ENCODE measurements at places on chromosomes 7 and 10.
A peak's percentile ranks its signal among the peaks of the same experiment; 100 is the strongest.

DNA sequence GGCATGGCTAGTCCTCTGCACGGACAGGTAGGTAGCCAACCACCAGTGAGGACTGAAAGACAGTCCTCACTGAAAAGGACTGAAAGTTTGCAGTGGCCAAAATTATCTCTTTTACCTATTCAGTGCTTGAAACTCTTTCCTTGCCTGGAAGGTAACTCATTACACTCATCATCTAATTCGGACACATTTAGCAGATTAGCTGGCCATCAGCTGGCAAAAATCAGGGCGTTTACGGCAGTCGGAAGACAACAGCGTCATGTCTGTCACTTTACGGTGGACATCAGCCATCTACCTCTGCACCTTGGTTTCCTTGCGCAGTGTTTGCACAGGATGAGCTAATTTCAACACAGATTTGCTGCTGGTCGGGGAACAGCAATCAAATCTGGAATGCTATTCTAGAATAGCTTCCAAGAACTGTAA, 740 bp downstream of the ANXA7 start:
- no peak for DNase-seq

DNA sequence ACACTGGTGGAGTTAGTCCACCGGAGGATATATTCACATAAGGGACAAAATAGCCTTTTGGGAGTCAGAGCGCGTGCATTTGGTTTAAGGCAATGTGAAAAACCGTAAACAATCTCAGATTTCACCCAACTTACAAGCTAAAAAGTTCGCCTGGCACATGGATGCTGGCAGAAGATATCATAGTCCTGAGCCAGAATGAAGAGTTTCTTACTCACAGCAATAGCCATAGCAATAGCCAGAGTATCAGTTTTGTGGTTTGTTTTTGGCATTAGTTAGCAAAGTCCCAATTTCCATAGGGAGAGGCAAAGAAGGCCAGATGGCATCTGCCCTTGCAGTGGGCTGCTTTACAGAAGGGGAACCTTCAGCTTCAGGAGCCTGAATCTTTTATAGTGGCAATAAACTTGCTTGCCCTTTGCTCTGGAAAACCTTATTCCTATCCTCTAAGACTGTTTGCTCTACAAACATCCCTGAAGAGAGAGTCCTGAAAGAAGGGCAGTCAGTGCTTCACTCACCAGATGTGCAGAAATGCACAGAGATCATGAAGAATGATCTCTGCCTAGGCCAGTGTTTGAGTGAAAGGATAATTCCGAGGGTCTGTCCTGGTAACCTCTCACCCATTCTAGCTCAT, 28.7 kb upstream of the RSBN1L start:
- peak; percentile 17 for DNase-seq

DNA sequence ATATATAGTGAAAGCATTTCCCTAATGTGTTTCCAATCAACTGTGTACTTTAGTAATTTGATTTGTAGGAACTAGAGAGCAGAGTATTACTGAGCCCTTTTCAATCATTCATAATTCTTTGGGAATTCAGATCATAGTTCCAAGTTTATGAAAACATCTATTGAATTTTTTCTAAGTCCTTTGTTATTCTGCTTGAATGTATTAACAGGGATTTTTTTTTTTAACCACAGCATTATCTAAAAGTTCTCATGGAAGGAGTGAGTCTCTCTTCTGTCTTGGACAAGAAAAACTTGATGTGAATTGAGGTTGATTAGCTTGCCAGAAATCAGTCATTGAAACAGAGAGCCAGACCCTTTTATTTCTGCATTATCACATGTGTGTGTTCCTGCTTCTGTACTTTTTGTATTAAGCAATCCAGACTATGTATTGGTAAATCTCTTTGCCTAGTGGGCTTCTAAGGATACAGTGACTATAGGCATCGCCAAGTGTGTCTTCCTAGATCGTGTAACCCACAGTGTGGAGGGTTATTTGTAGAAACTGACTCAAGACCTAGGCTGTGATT, 59.9 kb downstream of the BMPER start:
- DNase-seq = no peak

- no peak for DNase-seq
Measured at GRCh38 chr7:23044581-23044980, 30.7 kb upstream of the HYCC1 start.

DNA sequence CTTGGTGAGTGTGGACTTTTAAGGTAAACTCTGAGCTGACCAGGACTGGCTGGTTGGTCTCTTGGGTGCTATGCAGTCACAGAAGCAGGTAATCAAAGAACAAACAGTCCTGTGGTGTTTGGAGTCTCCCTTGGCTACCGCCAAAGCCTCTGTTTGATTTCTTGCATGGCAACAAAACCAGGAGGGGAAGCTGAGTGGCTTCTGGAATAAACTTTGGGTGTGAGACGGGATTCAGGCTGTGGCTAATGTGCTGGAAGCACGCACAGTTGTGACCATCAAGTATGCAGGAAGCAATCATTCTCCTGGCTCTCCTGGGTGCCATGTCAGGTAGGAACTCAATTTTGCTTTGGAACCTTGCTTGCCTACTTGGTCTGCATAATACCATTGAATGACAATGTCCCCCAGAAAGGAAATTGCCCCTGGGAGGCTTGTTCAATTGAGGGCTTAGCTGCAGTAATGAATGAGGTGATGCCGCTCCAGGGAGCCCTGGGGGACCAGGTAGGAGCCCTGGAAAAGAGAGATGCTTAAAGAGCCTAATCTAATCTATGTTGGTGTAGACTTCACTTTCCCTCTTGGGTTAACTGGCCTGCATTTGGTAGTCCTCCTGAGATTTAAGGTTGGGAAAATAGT, at the start of gene CDHR3:
Gene CDHR3 (plus strand): TSS at position 227 of the 630 bp plus-strand sequence. CDS start 55 bp downstream, at position 282.
- DNase-seq = no peak

GRCh38 chr7:142511374-142511773, 237.9 kb upstream of the PRSS1 start:
- DNase-seq = no peak

GRCh38 chr7:47378728-47379395, 203.0 kb downstream of the TNS3 start:
- DNase-seq = no peak
